Posterior cingulate gyrus (tissue), 11 donors: ENCODE measurements at places on chromosomes 6 and 20.

DNA sequence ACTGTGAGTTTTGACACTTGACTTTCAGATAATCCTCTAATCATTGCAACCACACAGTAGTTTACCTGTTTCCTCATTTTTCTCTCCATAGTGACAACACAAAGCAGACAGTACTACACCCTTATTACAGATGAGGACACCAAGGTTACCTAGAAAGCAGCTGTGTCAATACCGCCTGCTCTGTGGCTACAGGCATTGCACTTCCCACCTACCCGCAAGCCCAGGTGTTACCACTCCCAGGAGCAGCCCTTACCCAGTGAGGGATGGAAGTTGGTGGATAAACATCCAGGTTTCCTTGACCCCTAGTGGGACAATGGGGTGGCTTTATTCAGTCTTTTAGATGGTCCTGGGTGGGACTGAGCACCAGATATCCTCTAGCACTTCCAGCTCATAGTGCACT is 503.6 kb downstream of the PTPRT start:
- DNase-seq, result no peak

GRCh38 chr6:45590226-45590625 is 212.5 kb upstream of the SUPT3H start:
- no peak for DNase-seq

- DNase-seq, result no peak
Measured at GRCh38 chr6:99362678-99363268, 13.3 kb upstream of the FAXC start.

GRCh38 chr6:150208611-150209352 is 65.9 kb downstream of the PPP1R14C start:
- no peak for DNase-seq

DNA sequence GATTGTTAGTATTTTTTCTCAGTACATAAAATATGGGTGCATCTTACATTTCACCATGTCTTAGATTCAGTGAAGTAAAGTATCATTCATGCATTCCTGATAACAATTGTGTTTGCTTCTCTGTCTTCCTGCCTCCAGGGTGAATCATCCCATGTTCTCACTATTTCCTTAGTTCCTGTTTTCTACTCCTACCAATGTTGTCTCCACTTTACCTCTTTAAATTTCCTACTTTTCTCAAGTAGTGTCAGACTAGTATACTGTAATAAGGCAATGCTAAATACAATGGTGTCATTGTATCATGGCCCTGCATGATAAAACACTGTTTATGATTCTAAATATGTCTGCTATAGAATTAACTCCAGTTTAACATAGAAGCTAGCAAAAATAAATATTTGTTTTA is 37.4 kb upstream of the GABRR1 start:
- no peak for DNase-seq

DNA sequence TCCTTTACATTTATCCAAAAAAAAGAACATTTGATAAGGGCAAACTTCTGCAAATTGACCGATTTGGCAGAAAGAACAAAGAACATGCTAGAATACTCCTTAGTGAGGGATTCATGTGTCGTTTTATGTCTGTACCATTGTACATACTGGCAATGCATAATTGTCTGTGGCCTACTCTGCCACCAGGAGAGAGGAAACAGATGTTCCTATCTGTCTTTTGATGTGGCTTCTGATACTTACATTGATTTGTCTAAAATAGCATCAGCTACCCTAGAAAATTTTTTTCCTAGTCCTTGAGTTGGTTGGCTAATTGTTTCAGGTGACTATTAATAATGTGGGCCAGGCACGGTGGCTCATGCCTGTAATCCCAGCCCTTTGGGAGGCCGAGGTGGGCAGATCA is 654.1 kb downstream of the KIF16B start:
- no peak for DNase-seq

DNA sequence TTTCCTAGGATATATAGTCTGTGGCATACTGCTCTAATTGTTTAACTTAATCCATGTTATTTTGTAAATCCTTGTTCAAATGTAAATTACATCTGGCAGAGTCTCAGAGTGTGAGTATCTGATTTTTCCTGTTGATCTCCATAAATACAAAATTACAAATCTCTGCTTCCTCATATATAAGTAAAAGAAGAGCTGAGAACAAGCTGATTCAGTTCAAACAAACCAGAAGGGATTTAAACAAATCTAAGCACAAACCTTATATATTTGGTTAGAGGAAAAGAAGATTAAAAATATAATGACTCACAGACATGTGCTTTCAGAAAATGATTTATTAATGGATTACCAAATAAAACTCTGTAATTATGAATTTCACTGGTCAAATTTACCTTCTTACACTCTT is 37.3 kb downstream of the KIF13A start:
- DNase-seq, result no peak

DNA sequence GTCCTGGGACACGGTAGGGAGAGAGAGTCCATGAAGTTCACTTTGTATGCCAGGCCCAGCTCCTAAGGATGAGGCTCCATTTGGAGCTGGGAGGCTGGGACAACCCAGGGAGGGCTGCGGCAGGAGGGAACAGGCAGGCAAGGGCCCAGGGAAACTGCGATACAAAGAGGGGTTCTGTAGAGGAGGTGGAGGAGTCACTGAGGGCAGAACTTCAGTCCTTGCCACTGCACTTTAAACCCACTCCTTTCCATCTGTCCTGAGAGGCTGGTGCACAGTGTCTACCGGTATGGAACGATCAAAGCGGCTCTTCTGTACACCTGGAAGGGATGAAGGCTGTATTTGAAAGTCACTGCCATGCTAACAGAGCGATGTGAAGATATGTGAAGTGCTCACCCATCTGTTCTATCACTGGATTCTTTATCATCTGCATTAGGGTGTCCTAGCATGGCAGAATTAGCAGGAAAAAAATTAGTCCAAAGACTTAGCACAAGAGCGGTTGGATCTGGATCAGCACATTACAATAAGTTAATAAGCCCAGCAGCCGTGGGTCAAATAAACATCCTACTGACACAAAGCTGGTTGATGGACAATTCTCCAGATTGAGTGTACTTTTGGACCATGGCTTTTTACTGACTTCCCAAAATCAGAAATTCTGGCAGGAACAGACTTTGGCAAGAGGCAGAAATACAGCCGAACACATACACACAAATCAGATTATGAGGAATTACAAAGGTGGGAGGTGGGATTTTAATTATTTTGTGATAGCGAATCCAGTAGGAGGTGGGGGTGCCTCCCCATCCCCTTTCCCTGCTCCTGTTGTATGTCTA is 20.9 kb upstream of the ZFAND3 start:
- DNase-seq, result no peak

DNA sequence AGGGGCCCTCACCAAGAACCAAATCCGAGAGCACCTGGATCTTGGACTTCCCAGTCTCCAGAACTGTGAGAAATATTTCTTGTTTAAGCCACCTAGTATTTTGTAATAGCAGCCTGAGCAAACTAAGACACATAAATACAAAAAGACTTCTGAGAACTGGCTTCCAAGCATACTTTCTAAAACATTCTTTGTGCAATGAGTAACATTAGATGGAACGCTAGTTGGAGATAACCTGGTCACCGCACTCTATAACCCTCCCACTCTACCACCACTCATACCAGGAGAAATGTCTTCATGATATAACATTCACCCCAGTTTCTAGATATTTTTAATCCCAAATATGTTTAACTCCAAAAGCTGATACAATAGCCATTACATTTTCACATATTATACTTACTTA is 169.5 kb upstream of the THEMIS start:
- DNase-seq, result no peak

GRCh38 chr6:111676383-111676782 is 70.7 kb upstream of the TRAF3IP2 start:
- DNase-seq, result no peak

DNA sequence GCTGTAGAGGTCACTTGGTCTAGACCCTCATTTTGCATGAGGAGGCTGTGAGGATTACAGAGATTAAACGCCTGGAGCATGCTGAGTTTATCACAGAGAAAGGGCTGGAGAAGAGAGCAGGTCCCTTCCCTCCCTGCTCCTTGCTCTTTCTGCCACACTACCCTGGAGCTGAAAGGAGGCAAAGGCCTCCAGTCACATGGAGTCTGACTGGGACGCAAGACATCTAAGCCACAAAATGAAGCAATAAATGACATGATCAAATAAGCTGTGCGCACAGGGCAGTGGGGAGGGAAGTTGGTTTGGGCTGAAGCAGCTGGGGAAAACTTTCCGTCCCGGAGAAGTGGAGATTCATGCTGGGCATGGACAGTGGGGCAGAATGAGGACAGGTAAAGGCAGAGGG is 33.3 kb downstream of the ATXN1 start:
- no peak for DNase-seq

GRCh38 chr6:48990739-48991138 is 472.3 kb downstream of the MMUT start:
- no peak for DNase-seq

- no peak for DNase-seq
Measured at GRCh38 chr6:137811916-137812553, 55.0 kb upstream of the TNFAIP3 start.

DNA sequence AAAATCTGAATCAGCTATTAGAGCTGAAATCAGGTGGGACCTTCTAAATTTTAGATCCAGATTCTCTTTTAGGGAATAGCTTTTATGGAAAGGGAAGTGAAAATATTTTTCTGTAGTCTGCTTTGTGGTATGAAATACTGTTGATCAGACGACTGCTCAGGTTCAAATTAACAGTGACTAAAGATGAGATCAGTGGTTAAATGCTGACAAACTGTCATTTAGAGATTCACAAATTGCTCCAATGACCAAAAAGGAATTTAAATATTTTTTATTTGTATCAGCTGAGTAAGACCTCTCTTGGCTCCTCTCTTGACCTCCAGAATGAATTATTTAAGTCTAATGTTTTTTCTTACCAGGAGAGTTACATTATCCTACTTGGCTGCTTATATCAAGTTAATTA is 77.3 kb downstream of the KCNQ5 start:
- DNase-seq, result no peak

GRCh38 chr6:108746366-108746765 is 101.9 kb upstream of the ARMC2 start:
- no peak for DNase-seq

DNA sequence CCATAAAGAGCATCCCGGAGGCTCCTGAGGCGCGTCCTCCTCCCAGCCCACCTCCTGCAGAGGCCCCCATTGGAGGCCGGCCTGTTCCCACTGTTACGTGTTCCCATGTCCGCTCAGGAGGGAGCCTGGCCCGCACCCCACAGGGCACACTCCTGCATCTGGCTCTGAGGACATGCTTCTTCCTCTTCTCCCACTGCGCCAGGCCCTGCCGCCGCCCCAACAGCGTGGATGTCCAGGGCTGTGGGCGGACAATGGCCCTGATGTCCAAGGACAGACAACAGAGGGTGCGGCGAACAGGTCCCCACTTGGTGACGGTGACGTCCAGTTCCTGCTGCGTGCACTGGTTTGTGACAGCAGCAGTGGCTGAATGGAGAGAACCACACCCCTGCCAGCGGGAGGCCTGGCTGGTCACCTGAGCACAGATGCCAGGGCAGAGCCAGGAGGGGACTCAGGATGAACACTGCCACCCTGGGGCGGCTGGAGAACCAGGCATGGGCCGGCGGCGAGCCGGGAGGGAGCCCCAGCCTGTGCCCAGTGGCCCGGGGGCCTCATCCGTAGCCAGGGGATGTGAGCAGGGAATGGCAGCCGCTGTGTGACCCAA is 26.6 kb downstream of the FRMD1 start:
- DNase-seq, result no peak

- no peak for DNase-seq
Measured at GRCh38 chr6:18432180-18432579, 45.0 kb downstream of the RNF144B start.

DNA sequence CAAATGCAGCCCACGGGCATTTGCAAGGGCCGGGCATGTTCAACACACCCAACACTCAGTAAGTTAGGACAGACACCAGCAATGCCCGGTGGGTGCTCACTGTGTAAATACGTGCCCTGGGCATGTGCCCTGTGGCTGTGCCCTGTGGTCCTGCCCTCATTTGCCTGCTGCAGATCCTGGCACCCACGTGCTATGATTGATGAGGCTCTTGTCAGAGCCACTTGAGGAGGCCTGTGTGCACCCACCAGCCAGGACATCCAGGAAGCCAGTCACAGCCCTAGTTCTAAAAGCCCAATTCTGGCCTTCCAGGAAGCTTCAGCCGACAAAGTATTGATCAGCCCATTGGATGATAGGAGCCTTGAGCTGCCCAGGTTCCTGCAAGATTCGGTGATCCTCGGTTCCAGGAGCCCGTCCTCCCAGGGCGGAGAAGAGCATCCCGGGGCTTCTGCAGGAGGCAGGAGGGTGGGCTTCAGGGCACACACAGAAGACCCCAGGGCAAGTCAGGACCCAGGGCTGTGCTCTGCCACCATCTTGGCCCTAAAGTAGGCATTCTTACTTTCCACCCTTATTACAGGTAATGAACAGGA is 223.9 kb downstream of the PREX1 start:
- no peak for DNase-seq

DNA sequence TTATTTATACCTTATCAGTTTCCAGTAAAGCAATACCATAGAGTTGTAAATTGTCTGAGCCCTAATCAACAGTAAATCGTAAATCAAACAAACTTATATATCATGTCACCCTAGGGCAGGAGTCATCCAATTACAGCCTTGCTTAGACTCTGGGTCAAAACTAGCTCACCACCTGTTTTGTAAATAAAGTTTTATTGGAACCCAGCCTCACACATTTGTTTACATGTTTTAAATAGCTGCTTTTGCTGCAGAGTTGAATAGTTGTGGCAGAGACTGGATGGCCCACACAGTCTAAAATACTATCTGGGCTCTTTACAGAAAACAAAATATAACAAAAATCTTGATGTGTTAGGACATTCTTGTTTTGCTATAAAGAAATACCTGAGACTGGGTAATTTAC is 94.4 kb downstream of the MKKS start:
- DNase-seq, result no peak

DNA sequence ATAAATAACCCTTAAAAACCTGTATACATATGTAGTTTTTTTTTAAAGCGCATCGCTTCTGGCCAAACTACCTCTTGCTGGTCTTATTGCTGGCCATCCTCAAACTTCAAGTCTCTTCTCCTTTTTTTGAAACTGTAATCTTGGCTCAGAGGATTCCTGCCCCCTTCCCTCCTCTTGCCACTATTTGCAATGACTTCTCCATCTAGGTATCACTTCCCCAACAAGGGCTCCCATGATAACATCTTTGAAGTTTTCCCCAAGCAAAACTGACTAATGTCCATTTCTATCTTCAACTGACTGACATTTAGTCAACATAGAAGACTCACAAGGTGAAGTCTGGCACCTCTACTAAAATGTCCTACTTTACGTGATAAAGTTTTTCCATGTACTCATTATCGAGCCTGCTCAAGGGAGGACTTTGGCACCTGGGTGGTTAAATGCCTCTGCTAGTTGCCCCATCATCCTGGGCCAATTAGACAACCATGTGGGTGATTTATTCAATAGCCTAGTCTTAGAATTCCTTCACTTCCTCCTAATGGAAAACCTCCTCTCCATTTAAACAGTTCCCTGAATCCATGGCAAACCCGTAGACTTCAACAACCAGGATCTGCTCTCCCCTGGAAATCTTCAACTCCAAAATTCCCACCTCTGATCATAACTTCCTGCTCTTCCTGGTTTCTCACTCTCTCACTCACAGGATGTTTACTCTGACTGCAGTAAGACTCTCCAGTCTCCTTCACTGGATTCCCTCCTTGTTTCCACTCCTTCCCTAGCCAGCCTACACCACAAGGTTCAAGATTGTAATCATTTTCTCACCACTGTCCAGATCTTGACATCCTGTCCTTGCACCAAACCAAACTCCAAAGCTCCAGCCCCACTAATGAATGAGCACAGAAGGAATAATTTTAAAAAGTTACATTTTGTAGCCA is 9.4 kb upstream of the PLAGL1 start:
- no peak for DNase-seq
